ENCODE measurements at places on chromosomes 7 and 10. TPM values are rescaled to one million over a fixed set of nuclear protein-coding genes. Genes with fewer than 3 reads are reported as not detected.

The EVX1 gene
- total RNA-seq: 1.1 TPM

The MYPN gene
- total RNA-seq: 3.1 TPM

The ITIH2 gene
- 0.16 TPM for total RNA-seq

The ADAMTS14 gene
- 13.7 TPM for total RNA-seq

The ZNF804B gene
- total RNA-seq: 1.2 TPM

The STAG3 gene
- 0.90 TPM for total RNA-seq

The FOXP2 gene
- total RNA-seq: 85.2 TPM

The PCLO gene
- 6.5 TPM for total RNA-seq

The SPAM1 gene
- not detected for total RNA-seq

The HOXA1 gene
- total RNA-seq: 2.0 TPM

The PAPOLB gene
- 2.2 TPM for total RNA-seq
